ENCODE measurements at places on chromosomes 1 and 21.

GRCh38 chr21:44766014-44766817 is 35.4 kb downstream of the UBE2G2 start:
- DNase-seq = peak; percentile 55

GRCh38 chr1:201968202-201968925 is 13.1 kb downstream of the TIMM17A start:
- no peak for DNase-seq

- no peak for DNase-seq
Observed at GRCh38 chr1:245465666-245466065, 310.9 kb downstream of the KIF26B start.

DNA sequence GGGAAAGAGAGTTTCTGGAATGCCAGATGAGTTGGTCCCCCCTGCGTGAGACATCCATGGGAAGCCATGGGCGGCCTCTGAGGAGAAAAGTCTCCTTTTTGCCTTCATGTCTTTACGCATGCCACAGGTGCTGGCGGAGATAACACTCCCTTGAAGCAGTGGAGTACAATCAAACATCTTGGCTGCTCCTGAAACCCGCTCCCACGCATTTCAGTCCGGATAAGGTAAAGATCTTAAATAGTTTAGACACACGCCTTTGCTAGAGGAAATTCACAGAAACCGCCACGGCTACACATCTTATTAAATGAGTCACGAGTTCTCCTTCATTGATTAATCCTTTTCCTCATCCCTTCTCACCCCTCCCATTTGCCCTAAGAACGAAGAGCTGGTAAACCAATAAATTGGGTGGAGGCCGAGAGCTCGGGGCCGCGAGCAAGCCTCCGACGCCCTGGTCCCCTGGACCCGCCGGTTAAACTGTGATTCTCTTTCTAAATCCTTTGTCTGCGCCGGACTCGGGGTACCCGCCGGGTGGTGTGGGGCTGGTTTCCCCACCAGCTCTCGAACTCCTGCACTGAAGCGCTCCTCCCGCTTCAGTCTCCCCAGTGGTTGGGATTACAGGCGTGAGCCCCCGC is 6.6 kb upstream of the ZNF669 start:
- no peak for DNase-seq

GRCh38 chr1:200969726-200970561 is 53.6 kb downstream of the KIF21B start:
- no peak for DNase-seq

GRCh38 chr21:45103971-45104520 is 29.7 kb downstream of the ADARB1 start:
- no peak for DNase-seq

GRCh38 chr1:22321917-22322316 is 129.7 kb upstream of the ZBTB40 start:
- DNase-seq = no peak

- DNase-seq = no peak
Observed at GRCh38 chr1:8373581-8374241, 55.8 kb downstream of the SLC45A1 start.

- DNase-seq = no peak
Observed at GRCh38 chr1:9194024-9194423, 40.5 kb upstream of the H6PD start.

- DNase-seq = no peak
Observed at GRCh38 chr1:162562470-162562828, 927 bp downstream of the UAP1 start.

- DNase-seq = no peak
Observed at GRCh38 chr1:221192055-221192454, 312.8 kb downstream of the HLX start.

- DNase-seq = no peak
Observed at GRCh38 chr1:40704817-40705733, 13.6 kb downstream of the NFYC start.

GRCh38 chr1:184866586-184866985 is 107.7 kb downstream of the NIBAN1 start:
- no peak for DNase-seq

- no peak for DNase-seq
Observed at GRCh38 chr1:206672844-206673758, 11.6 kb upstream of the MAPKAPK2 start.

Data from RWPE2 (cell line).